ENCODE measurements at places on chromosomes 3 and 15.

- no peak for DNase-seq
These were observed 22.8 kb downstream of the STRIT1 start for GRCh38 chr3:155270485-155271342.

DNA sequence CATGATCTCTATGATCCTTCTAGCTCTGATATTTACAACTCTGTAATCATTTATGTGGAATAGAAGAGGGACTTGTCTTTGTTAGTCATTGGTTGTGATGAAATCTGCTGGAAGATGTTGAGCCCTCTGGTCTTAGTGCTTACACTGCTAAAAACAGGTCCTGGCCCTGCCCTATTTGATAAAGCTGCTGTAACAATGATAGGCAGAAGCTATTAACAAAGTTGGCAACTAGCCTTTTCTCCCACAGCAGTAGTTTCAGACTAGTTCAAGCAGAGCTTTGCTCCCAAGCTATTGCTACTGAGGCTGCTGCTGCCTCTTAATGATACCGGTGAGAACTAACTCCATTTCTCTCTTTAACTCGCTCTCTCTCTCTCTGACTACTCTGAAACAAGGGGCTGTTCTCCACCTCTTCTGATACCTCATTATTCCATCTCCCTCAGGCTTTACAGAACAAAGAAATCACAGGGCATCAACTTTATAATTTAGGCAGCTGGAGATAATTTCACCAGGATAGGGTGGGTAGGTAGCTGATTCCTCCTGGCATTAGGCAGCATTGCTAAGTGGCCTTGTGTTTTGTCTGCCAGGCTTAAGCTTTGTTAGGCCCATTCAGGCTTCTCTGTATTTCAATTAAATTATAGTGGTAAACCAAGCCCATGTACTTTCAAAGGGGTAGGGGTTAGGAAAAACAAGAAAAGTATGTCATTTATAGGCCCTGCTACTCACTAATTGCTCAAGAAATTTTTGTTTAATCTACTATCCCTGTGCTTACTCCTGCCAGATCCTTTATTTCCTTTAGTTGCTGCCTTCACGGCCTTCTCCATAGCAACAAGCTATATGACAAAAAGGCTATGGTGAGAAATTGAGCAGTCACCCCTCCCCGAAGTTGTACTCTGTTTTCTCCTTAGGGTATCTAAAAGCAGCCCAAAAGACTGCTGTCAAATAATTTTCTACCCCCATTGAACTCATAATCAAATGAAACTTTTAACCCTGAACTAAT lies 139.6 kb downstream of the RBPMS2 start:
- no peak for DNase-seq

GRCh38 chr3:134033315-134033996 lies 3.7 kb upstream of the SLCO2A1 start:
- no peak for DNase-seq

DNA sequence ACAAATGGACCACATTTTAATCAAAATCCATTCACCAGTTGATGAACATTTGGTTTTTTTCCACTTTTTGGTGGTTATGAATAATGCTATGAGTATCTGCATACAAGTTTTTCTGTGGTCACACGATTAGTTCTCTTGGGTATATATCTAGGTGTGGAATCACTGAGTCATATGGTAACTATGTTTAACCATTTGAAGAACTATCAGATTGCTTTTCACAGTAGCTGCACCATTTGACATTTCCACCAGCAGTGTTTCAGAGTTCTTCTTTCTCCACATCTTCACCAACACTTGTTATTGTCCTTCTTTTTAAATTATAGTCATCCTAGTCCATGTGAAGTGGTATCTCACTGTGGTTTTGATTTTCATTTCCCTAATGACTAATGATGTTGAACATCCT lies 33.3 kb upstream of the ATG7 start:
- no peak for DNase-seq

GRCh38 chr15:81897057-81897677 lies 148.7 kb downstream of the MEX3B start:
- DNase-seq, result no peak

DNA sequence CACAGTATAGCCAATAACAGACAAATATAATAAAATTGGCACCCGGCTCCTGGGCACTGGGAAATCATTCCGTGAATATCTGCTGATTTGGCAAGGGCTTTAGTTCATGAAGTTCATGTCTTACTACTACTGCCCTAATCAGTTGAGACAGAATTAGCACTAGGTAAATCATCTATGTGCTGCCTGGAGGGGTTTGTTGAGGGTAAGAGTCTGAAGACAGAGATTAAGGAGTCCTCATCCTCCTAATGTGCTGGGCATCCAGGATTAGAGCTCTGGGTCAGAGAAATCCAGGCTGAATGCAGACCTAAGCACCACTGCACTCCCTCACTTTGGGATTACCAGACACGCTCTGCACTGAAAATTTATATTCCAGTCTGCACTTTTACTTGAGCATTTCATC lies 2.0 kb downstream of the SAMD7 start:
- DNase-seq, result no peak

DNA sequence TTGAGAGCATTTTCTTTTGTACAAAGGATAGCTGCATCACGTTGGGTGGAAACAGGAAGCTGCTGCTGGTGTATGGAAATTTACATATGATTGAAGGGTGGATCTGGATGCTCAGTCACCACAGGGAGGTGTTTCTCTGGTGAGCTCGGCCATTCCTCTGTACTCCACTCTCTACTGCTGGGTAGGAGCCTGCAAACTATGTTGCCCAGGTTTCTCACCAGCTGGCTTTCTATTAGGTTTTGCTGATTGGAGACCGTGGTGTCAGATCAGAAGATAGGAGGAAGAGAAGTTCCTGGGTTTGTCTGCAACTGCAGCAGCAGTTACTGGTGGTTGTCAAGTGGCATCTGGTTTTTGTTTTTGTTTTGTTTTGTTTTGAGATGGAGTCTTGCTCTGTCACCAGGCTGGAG lies 61.7 kb downstream of the TAMM41 start:
- no peak for DNase-seq

DNA sequence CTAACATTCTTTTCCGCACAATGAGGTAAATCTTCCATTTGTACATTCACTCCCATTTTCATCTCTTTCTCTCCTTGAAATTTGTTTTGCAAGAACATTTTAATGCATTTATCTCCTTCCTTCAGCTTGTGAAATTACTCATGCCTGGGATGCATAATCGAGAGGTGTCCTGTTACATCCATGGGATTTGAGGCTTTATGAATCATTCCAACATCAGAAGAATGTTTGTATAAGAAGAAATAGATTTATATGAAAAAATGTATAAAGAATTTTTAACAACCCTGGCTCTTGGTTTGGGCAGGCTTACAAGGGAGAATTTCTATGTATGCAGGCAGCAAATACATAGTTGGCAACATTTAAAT lies 93.2 kb upstream of the MBNL1 start:
- DNase-seq, result no peak

DNA sequence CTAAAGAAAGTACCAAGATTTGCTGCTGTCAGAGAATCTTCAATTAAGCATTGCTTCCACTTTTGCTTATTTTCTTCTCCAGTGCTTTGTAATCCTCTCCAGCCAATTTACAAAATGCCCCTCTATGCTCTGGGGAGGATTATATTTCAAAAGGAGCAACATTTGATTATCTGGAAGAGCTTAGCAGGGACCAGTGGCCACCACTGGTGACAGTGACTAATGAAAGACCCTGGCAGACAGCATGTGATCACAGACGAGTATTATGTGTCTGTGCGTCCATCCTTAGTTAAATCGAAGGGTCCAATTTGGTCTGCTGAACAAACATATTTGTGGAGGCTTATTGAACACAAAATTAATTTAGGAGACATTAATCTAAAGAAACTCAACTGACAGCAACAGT lies 152.6 kb downstream of the ZNF621 start:
- DNase-seq, result no peak

DNA sequence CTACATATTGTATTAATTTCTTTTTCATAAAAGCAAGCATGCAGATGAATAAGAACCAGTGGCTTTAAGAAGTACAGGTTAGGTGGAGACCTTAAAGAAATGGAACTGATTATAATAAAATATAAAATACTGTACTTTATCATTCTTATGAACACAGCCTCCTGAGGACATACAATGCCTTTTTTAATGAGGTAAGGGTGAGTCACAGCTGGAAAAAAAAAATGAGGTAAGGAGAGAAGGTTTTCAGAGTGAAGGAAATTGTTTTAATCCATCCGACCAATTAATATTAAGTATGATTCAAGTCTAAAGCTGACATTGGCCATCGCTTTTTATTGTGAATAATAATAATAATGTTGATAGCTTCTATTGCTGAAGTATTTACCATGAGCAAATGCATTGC lies 170.3 kb upstream of the SOX2 start:
- no peak for DNase-seq

GRCh38 chr3:186220365-186220764 lies 111.5 kb upstream of the ETV5 start:
- DNase-seq, result no peak

- DNase-seq, result peak; percentile 45
These were observed 72.6 kb upstream of the TNFSF10 start for GRCh38 chr3:172595664-172596393.

GRCh38 chr15:79329171-79329611 lies 18.3 kb downstream of the TMED3 start:
- DNase-seq, result no peak

DNA sequence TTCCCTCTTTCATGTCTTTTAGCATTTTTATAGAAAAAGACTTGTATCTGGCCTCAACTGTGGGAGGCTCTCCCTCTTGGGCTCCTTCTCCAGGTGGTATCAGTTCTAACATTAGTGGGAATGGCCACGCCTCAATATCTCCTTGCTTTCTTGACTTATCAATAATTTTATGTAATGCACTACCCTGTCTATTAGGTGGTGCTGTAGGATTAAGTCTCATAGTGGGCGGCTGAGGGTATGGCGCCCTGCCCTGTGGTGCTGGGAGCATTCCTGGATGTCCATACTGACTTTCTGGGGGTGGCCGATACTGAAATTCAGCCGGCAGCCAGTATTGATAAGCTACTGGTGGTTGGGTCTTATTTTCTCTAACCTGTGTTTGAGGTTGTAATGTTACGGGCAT lies 8.7 kb upstream of the RPUSD3 start:
- no peak for DNase-seq

GRCh38 chr3:69998759-69999139 lies 784 bp upstream of the SAMMSON start:
- DNase-seq, result no peak

DNA sequence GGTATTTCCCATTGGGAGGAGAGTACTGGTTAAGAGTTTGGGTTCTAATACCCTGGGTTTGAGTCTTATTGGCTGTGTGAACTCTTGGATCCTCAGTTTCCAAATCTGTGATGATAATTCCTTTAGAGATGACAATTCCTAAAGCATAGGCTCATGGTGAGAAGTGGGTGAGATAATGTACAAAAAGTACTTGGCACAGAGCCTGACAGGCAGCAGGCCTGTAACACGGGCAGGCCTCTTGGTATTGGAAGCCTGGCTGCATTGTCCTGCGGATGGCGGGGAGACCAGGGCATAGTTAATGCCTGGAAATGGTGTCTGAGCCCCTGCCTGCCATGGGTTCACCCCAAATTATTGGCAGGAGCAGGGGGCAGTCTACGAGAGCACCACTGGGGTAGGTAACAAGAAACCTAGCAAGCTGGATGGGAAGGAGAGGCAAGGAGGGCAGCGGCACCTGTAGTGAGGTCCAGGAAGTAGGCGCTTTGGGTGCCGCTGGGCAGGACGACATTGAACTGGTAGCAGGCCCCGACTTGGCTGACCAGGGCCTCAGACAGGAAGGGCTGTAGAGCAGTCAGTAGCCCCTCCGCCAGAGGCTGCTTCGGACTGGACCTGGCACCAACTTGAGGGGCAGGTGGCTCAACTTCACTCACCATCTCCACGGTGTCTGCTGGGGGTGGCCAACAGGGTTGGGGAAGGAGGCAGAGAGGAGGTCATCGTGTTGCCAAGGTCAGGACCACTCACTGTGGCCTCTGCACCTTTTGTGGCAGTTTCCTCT lies 7.7 kb downstream of the STOML1 start:
- no peak for DNase-seq

- no peak for DNase-seq
These were observed 121.3 kb upstream of the THBS1 start for GRCh38 chr15:39459548-39459947.

GRCh38 chr3:129410971-129411370 lies 17.5 kb downstream of the EFCAB12 start:
- no peak for DNase-seq

DNA sequence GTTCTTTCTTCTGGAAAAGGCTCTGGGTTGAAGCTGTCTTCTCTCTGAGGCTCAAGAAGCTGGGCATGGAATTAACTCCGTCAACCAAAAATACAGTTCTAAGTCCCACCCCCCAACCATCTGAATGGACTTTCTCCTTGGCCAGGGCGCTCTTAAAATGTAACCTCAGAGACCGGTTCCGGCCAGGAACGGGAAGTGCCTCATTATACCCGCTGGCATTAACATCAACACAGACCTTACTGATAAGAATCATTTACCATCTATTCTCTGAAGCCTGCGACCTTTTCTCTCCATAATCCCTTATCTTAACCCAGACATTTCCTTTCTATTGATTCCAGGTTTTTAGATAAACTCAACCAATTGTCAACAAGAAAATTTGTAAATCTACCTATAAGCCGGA lies 64.7 kb downstream of the ATP1B3 start:
- DNase-seq, result no peak

DNA sequence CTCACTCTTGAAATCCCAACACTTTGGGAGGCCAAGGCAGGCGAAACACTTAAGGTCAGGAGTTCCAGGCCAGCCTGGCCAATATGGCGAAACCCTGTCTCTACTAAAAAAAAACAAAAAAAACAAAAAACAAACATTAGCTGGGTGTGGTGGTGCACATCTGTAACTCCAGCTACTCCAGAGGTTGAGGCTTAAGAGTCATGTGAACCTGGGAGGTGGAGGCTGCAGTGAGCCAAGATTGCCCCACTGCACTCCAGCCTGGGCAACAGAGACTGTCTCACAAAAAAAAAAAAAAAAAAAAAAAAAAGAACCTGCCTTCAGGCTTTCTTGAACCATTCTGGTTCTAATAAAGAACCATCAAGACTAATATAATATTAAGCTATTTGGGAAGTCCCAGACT lies 16.5 kb downstream of the ARPP19 start:
- DNase-seq, result no peak

- no peak for DNase-seq
These were observed 417.1 kb downstream of the RBMS3 start for GRCh38 chr3:29697989-29698388.

GRCh38 chr15:66394915-66395314 lies 8.2 kb downstream of the MAP2K1 start:
- DNase-seq, result no peak

GRCh38 chr3:141471160-141471559 lies 15.7 kb upstream of the RASA2 start:
- DNase-seq, result no peak

GRCh38 chr3:46978985-46979944 lies at the start of gene NBEAL2:
Gene NBEAL2 (plus strand): TSS chr3:46979666. CDS start chr3:46979862, 196 bp downstream.
- peak; percentile 89 for DNase-seq

DNA sequence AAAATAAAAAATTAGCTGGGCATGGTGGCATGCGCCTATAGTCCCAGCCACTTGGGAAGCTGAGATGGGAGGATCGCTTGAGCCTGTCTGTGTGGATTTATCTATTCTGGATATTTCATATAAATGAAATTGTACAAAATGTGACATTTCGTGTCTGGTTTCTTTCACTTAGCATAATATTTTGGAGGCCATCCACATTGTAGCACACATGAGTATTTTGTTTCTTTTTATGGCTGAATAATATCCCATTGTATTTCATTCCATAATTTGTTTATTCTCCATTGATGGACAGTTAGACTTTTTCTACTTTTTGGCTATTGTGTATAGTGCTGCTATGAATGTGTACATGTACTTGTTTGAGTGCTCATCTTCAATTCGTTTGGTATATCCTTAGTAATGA lies 52.9 kb upstream of the DYNC1LI1 start:
- no peak for DNase-seq

- DNase-seq, result no peak
These were observed 226.4 kb downstream of the OPA1 start for GRCh38 chr3:193819117-193820010.

- no peak for DNase-seq
These were observed 44.9 kb upstream of the MANF start for GRCh38 chr3:51340013-51340829.

All from NCI-H2029 (cell line).